ENCODE measurements at places on chromosomes 13 and 19.

GRCh38 chr19:47022140-47022536, 2.5 kb downstream of the NPAS1 start:
- no peak for DNase-seq

DNA sequence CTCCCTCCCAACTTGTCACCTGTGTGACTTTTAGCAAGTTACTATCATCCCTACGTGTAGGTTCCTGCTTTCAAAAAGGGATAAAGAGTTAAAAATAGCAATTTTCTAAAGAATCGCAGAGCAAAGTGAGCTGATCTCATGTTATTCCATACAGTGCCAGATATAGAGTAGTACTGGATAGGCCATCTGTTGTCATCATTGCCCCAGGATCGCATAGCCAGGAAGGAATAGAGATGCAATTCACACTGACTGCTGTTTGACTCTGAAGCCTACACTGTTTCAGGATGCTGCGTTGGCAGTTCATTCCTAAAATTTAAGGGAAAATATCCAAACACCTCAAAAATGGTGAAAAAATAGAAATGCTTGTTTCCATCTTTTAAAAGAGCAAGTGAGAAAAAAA, 138.9 kb downstream of the SHISA2 start:
- no peak for DNase-seq

GRCh38 chr13:42173789-42174343, 98.1 kb upstream of the AKAP11 start:
- DNase-seq: no peak

- DNase-seq: no peak
These were observed 8.5 kb upstream of the MARCHF2 start for GRCh38 chr19:8404391-8405151.

- no peak for DNase-seq
These were observed 5.7 kb downstream of the ZNF132 start for GRCh38 chr19:58434217-58434616.

DNA sequence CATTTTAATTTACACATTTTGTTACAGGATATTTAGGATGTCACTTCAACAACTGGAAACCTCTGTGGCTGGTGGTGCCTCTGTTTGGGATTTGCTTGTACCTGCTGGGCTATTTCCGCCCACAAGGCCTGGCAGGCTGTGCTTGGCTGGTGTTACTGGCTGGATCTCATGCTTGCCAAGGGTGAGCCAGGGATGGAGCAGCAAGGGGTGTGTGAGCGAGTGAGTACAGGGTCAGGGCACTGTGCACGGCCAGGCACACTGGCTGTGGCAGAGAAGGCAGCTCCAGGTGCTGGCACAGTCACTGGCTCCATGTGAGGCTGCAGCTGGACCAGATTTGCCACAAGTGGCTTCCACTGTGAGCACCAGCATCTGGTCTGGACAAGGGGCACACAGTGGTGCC, 1254.8 kb downstream of the SLITRK5 start:
- no peak for DNase-seq

GRCh38 chr19:14139944-14140343, 3.6 kb upstream of the ASF1B start:
- DNase-seq: no peak

GRCh38 chr13:110531671-110532083, 29.8 kb downstream of the RAB20 start:
- no peak for DNase-seq

DNA sequence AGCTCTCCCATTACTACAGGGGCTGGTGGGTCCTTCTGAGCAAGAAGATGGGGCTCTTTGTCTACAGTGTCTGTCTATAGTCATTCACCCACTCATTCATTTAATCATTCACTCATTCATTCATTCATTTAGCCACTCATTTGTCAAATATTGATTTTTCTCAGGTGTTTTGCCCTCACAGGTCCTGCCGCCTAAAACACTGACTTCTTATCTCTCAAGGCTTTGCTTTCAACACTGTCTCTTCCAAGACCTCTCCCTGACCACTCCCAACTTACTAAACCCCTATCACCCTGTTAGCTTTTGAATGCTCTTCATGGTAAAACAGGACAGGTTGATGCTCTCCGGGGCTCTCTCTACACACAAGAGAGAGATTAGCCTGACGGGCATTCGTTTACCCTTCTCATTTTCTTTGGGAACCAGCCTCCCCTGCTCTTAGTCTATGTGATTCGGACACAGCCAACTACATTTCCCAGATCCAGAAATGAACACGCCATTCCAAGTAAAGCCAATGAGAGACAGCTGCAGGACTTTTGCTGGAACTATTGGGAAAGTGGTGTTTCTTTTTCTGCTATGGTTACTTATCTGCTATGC, 22.7 kb downstream of the FAM187B start:
- no peak for DNase-seq

GRCh38 chr19:52227196-52227940, 37.5 kb downstream of the PPP2R1A start:
- no peak for DNase-seq

GRCh38 chr19:14091813-14092462, 1.4 kb upstream of the SAMD1 start:
- no peak for DNase-seq

DNA sequence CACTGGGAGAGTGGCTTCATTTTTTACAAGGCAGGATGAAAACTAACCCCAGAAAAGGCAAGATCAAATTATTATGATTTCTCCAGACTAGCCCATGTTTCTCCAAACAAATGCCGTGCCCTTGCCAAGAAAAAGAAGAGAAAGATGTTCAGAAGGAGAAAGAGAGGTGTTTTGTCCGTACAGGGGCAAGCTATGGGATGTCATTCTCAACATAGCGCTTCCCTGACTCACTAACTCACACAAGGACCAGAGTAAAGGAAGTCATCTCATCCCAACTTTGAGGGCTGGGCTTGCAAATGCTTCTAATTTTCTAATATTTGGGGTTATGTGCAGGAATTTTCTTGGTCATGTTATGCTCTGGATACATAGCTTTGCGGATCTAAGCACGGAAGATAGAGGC, 224.2 kb upstream of the MAB21L1 start:
- DNase-seq: no peak

DNA sequence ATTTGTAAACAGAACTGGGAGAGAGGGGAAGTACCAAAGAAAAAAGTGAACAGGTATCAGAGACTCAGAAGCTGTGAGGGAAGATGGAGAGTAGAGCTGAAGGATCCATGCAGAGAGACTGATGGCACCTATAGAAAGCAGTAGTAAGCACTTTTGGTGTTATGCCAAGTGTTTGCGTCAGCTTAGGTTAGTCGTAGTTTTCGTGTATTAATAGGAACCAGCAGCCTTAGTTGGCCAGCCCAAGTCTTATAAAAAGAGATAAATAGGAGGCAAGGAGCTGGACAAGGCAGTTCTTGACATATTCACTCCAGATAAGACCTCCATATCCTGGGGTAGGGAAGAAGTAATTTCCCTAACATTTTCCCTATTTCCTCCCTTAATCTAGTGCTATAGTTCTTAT, 214.2 kb downstream of the OXGR1 start:
- no peak for DNase-seq

GRCh38 chr13:107329991-107330390, 762.1 kb upstream of the ARGLU1 start:
- DNase-seq: no peak

DNA sequence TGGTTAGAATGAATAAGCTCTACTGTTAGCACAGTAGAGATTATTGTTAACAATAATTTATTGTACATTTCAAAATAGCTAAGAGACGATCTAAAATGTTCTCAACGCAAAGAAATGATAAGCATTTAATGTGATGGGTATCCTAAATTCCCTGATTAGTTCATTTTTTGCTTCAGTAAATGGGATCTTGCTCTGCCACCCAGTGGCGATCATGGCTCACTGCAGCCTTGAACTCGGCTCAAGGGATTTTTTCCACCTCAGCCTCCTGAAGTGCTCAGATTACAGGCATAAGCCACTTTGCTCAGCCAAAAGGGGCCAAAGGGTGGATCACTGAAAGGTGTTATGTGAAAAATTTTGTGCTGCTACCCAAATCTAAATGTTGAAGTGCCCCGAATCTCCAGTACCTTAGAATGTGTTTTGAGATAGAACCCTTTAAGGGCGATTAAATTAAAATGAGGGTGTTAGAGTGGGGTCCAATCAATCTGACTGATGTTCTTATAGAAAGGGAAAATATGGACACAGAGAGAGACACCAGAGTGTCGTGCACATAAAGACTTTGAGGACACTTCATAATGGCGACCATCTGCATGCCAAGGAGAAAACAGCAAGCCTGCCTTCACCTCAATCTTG, 31.5 kb upstream of the ZNF766 start:
- DNase-seq: peak; percentile 26

DNA sequence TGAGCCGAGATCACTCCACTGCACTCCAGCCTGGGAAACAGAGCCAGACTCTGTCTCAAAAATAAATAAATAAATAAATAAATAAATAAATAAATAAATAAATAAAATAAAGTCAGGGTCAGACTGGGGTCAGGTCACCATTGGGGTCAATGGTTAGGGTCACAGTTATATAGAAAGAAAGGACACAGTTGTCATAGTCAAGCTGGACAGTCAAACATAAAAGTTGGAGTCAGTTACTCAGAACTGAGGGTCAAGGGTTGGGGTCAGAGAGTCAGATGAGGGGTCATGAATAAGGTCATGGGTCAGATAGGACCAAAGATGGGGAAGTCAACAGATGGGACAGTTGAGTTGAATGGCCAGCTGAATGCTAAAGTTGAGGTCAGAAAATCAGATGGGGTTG, 16.7 kb upstream of the EPOR start:
- no peak for DNase-seq

DNA sequence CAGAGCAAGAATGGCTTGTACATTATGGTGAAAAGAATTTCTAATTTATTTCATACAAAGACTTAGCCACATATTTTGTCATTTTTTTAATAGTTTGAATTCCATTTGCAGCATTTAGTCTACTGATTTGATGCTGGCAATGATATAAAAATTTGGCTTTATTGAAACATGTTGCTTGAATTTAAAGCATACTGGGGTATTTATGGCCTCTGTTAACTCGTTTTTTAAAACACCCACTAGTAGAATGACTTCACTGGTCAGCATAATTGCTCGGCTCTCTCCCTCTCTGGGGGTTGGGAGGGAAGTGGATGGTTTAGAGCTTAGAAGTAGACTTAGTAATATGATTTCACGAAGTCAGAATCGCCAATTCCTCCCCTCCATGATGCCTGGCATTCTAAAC, 354.9 kb upstream of the HTR2A start:
- no peak for DNase-seq

GRCh38 chr13:113207890-113208420, 514 bp downstream of the PCID2 start:
- DNase-seq: no peak

- no peak for DNase-seq
These were observed 3.4 kb downstream of the LRCH1 start for GRCh38 chr13:46556418-46556779.

DNA sequence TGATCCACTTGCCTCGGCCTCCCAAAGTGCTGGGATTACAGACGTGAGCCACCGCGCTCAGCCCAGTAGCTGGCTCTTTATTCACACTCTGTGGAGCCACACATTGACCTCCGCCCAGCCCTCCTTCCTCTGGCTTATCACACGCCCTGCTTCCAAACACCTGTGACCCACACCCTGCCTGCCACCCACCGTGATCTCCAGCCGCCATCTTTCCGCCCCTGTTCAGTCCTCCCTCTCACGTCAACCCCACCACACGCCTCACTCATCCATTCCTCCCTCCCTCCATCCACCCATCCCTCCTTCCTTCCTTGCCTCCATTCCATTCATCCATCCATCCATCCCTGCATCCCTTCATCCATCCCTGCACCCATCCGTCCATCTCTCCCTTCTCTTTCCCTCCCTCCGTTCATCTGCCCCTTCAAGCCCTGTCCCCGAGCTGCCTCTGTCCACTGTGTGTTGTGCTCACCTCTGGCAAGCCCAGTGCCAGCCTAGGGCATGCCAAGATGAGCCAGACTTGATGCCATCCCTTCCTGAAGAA, 17.6 kb downstream of the ZNF296 start:
- DNase-seq: no peak

DNA sequence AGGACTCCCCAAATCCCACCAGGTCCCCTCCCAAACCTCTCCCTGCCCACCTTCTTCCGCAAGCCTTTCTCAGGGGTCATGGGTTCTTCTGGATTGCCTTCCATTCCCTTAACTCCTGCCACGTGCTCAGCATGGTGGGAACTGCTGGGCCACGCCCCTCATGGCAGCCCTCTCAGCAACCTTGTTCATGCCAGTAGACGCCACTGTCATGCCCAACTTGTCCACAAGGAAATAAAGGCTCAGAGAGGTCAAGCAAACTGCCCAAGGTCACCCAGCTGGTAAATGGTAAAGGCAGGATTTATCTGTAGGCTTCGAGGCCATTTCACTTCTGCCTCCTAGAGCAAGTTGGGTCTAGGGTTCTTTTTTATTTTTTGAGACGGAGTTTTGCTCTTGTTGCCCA, 10.9 kb downstream of the PRAM1 start:
- DNase-seq: no peak

DNA sequence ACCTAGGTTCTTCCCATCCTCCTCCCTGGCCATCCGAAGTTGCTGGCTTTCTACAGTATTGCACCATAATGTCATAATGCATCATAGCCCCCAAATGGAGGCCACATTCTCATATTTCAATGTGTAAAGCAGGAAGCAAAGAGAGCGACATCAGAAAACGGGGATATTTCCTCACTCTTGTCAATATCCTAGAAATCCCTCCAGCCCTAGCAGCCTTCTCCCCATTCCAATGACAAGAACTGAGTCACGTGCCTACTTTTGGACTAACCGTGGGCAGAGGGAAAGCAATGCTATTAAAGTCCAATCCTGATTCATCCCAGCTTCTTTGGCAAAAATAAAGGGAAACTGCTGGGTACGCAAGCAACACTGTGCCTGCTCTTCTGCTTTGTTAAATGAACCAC, 4.3 kb upstream of the RAP2A start:
- no peak for DNase-seq

GRCh38 chr19:1183543-1184172, 9.6 kb upstream of the SBNO2 start:
- no peak for DNase-seq

DNA sequence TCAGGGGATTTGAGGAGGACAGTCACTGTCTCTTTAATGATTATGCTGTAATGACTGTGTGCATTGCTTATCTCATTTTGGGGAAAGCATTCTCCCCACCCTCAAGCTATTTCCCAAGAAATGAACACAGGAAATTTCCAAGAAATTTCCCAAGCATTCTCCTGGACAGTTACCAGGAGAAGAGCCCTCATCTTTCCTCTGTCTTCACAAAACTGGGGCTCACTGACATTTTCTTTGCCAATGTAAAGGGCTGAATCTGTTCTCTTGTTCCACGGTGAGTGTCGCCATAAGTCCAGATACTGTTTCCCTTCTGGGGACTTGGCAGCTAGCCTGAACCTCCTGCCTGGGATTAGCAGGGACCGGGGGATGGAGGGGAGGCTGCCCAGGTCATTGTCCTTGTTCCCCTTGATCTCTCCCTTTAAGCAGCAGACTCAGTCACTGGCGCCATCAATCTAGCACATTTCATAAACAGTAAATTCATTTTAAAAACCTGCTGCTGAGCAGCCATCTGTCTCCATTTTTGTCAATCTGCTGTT, 172.8 kb downstream of the DNAJC15 start:
- DNase-seq: no peak

DNA sequence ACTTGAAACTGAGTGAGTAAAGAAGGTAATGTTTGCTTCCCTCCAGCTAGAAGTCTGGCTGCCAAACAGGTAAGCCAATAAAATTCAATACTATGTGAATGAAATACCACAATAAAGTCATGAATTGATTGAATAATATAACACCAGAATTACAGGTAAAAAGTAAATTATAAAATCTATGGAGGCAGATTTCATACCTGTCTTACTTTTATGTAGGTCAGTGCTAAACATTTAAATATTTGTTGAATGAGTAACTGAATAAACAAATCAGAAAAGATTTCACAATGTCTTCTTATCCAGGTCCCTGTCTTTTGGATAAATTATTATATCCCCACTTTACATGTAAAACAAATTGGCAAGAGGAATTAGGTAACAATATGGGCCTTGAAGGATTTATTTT, 62.7 kb downstream of the MICU2 start:
- DNase-seq: no peak

Data from stimulated activated CD4-positive, alpha-beta T cell treated with anti-CD3 and anti-CD28 coated beads, Interleukin-1b, Interleukin-23, amount 100 ng/mL, for 4 hours (primary cell).